ENCODE measurements at places on chromosomes 7 and 10. TPM values are rescaled to one million over a fixed set of nuclear protein-coding genes. Genes with fewer than 3 reads are reported as not detected.

GDF2 gene
- not detected for total RNA-seq

CASD1 gene
- 28.9 TPM for total RNA-seq

UCN3 gene
- not detected for total RNA-seq

CAMK2B gene
- not detected for total RNA-seq

PAPOLB gene
- 0.10 TPM for total RNA-seq

HECW1 gene
- total RNA-seq: not detected

CYP3A5 gene
- not detected for total RNA-seq

CTAGE4 gene
- total RNA-seq: 1.7 TPM

FAM241B gene
- 1.1 TPM for total RNA-seq

FXYD4 gene
- not detected for total RNA-seq

LDB3 gene
- not detected for total RNA-seq

SPDYE2 gene
- not detected for total RNA-seq

CDNF gene
- total RNA-seq: 1.0 TPM

NEUROG3 gene
- not detected for total RNA-seq

HELLS gene
- total RNA-seq: 96.8 TPM

DDX56 gene
- total RNA-seq: 99.7 TPM

DNA sequence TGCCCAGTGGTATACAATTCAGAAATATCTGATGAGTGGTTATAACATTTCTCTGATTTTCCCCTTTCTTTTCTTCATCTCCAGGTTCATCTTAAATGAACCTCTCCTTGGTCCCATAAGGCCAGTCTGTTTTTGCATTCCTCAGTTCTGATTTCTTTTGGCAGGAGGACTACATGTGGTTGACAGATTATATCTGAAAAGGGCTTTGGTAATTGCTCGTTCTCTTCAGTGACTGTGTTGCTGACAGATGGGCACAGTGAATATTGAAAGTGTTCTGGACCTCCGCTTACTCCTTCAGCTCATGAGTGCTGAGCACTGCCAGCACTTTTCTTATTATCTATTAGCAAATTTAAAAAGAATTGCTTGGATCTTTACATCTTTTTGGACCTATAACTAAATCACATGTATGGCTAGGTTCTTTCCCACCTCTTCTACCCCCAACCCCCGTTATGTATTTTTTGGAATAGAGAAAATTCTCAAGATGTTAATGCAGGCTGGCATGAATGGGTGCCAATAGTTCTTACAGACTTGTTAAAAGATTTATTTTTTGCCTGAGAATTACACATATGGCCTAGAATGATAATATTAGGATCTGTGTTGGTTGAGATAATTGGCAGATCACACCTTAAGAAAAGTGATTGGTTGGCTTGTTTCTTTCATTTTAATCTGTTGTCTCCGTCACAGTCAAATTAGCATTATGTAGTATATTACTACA lies 323.0 kb downstream of the EXOC4 start:
- no peak for DNase-seq

GRCh38 chr7:140142031-140142430 lies 34.8 kb downstream of the KDM7A start:
- no peak for DNase-seq

DNA sequence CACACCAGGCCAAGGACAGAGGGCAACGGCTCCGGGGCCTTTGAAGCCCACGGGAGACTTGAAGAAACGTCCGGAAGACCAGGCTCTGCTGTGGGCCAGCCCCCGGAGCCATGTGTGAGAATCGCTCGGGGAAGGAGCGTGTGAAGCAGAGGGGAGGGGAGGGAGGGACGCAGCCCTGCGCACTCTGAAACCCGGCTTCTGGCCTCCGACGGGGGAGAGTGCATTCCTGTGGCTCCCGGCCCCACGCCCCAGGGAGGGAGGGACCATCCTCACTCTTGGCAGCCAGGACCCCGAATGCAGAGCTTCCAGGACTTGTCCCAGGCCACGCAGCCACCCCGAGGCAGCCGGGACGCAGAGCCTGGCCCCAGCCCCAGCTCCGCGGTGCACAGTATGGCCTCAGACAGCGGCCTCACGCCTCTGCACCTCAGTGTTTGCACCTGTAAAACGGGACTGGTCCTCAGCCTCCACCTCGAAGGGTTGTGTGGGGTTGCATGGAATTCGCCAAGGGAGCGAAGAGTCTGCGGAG lies 67.4 kb downstream of the PDGFA start:
- no peak for DNase-seq

DNA sequence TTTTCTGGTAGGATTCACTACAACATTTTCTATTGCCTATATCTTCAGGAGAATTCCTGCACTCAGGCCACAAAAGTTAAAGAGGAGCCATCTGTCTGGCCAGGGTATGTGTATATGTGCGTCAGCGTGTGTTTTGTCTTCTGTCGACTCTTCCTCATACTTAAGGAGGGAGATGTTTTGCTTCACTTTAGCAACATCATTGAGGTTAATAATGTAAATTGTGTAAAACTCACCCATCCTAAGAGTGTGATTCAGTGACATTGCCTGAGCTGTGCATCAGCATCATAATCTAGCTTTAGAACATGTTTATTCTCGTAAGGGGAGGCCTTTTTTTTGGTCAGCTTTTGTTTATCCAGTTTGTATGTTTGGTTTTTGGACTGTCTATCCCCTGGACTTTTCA lies 23.7 kb downstream of the FBH1 start:
- DNase-seq: no peak

- DNase-seq: no peak
These were observed 52.1 kb downstream of the SUFU start for GRCh38 chr10:102555781-102556328.

GRCh38 chr7:21543528-21544302 lies 876 bp downstream of the DNAH11 start:
- DNase-seq: no peak

- no peak for DNase-seq
These were observed 27.0 kb upstream of the HIBADH start for GRCh38 chr7:27689591-27690164.

- no peak for DNase-seq
These were observed 6.3 kb downstream of the LIPF start for GRCh38 chr10:88670497-88670896.

GRCh38 chr10:62249957-62250356 lies 18.7 kb downstream of the RTKN2 start:
- DNase-seq: no peak

DNA sequence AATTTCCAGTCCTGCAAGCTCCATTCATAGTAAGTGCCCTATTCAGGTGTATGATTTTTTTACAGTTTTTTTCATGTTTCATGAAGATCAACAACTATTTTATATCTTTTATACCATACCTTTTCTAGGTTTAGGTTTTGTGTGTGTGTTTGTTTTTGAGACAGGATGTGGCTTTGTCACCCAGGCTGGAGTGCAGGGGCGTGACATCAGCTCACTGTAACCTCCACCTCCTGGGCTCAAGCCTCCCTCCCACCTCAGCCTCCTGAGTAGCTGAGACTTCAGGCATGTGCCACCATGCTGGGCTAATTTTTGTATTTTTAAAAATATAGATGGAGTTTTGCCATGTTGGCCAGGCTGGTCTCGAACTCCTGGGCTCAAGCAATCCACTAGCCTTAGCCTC lies 35.0 kb downstream of the ARMH3 start:
- no peak for DNase-seq

GRCh38 chr10:66752714-66753113 lies 173.1 kb upstream of the LRRTM3 start:
- DNase-seq: no peak

GRCh38 chr10:24210501-24210900 lies 1.6 kb downstream of the KIAA1217 start:
- DNase-seq: no peak

DNA sequence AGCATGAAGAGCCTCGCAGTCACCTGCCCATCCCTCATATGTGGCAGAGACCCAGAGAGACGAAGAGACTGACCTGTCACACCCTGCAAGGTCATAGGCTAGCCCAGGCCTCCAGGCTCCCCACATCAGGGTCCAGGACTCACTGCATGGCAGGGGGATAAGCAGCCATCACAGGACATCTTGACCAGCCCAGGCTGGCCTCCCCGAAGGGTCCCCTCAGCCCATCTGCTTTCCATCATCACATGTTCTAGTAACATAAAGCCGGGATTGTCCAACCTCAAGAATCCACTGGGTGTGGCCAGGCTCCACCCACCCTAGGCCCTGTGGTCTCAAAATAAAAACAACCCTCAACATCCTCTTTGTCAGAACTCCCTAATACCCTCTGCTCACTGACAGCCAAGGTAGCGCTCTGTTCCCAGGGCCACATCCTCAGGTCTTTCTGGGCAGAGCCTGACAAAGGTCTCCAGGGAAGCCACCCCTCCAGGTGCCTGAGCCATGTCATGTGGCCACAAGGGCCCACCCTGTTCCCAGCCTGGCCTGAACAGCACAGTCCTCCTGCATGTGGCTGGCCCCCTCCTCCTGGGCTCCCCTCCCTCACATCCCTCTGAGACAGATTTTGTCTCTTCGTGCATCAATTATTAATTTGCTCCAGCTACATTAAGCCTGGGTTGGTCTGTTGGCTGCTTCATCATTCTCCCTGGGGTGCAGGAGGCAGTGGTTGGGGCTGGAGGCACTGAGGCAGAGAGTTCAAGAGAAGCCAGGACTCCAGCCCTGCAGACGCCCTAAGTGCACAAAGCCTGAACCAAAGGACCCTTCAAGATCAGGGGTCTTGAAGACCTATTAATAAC lies 131.8 kb upstream of the UNC5B start:
- no peak for DNase-seq

- no peak for DNase-seq
These were observed 1.6 kb downstream of the BEND7 start for GRCh38 chr10:13526948-13527863.

DNA sequence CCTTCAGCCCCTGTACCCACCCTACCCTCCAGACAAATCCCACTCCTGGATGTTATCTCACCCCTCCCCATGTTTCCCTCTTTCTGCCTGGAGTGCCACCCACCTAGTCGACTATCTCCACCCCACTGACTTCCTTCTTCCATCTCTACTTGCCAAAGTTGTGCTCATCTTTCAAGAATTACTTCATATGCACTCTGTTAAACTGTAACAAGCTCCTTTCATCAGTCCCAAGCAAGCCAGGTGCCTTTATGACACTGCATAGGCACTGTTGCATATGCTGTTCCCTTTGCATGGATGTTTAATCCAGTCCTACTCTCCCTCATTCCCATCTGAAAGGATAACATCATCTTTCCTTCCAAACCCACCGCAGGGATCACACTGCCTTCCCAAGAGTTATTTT lies 8.9 kb upstream of the CDK1 start:
- no peak for DNase-seq

GRCh38 chr7:25735674-25736242 lies 416.2 kb upstream of the NFE2L3 start:
- no peak for DNase-seq

DNA sequence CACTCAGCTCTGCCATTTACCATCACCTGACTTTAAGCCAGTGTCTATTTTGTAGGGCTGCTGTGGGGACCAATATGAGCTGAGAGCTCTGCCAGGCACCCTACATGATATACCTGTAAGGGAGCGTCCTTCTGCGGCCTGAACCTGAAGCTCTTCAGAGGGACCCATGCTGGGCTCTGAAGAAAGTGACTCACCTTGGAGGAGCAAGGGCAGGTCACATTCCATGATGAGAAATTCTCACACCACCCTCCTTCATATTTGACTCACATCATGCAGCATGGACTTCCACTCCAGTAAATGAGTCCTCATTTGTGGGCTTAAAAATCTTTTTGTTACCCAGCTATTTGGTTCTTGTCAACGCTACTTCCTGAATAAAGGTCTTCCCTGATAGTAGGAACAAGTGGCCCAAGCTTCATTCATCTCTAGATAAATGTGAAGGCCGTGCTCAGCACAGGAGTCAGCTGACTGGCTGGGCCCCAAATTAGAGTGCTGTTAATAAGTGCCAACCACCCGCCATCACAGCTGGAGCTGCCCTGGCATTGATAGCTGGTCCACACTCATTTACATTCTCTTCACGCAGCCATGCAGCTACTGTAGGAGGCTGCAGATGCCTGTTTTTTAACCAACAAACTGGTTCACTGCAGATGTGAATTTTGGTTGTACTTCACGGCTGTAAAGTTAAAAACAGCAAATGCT lies 78.4 kb downstream of the RNF216 start:
- DNase-seq: no peak

GRCh38 chr7:12607134-12607533 lies 36.6 kb downstream of the SCIN start:
- no peak for DNase-seq

DNA sequence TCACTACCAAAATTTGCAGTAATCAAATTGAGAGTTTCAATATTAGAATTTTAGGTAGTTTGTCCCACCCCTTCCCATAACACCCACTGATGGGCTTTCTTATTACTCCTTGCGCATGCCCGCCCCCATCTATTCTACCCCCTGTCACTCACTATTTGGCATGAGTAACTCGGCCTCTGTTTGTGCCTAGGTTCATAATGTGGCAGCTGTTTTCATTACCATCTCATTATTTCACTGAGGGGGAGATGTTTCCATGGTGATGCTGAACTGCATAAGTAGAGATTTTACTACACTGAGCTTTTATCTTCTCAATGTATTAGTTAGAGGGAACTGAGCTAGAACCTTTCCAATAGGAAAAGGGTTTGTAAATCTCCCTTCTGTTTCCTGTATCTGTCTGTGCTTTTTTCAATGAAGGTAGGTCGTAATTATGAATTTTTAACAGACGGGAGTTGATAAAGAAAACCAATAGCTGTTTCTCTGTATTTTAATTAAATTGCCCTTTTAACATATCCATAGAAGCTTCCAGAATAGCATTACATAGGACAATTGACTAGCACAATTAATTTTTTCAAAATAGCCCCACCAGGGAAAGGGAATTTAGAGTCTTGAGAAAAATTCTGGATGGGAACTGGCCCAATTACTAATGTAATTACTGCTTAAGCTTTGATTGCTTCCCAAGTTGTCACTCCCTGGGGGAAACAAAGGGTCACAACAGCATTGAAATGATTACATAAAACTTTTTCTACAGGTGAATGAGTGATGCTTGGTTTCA lies 33.4 kb downstream of the PRPS1L1 start:
- no peak for DNase-seq

DNA sequence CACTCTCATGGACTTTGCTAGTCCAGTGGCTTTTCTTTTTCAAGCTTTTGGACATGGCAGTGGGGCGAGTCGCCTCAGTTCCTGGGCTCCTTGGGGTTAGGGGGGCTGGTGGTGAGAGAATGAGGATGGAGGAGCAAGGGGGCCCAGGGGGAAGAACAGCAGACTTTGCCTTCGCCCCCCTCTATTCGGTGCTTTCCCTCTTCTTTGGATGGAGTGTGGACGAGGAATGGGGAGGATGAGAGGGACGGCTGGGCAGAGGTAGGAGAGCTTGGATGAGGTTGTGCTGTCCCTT lies 255 bp downstream of the MAGI2 start:
- DNase-seq: no peak

DNA sequence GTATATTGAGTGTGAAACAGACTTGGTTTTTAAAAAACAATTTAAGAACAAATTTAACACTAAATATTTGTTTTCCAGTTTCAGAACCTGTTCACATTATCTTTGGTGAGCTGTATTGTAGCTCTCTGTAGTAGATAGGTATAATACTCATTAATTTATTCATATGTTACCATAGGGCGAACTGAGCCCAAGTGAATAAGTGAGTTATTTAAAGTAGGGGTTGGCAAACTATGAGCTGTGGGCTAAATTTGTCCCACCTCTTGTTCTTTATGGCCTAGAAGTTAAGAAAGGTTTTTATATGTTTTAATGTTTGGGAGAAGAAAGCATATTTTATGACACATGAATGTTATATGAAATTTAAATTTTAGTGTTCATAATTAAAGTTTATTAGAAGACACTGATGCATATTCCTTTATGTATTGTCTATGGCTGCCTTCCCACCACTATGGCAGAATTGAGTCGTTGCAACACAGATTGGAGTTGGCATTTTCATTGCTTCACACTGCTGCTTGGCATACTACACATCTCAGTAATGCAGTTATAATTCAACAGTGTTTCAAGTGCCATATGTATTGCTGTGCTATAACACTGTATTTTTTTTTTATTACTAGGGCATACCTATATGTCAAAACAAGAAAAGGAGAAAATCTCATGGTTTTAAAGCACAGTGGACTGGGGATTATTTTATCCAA lies 146.5 kb downstream of the ADK start:
- DNase-seq: no peak

Data from natural killer cell treated with Interleukin-12 subunit alpha and Interleukin-12 subunit beta and Interleukin-15 and Interleukin-18, amount 100 ng/mL, for 72 hours (primary cell).